NCI-H524 (cell line): ENCODE measurements at places on chromosomes 6 and 20.

GRCh38 chr6:39153766-39154397 is 38.9 kb upstream of the SAYSD1 start:
- DNase-seq: no peak

DNA sequence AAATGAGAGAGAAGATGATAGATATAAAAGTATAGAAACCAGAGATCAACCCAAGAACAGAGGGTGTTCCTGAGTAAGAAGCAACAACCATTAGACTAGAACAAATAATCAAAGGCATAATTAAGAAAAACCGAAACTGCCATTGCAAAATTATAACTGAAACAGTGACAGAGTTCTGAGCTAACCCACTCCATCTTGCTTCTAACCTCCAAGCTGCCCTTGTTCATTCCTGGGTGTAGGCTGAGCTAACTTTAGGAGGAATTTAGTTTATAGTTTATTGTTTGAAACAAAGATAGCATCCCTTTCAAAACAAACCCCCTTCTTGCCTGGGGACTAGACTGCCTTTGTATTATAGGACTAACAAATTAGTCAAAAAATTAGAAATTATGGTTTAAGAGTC is 56.1 kb upstream of the PRND start:
- no peak for DNase-seq

DNA sequence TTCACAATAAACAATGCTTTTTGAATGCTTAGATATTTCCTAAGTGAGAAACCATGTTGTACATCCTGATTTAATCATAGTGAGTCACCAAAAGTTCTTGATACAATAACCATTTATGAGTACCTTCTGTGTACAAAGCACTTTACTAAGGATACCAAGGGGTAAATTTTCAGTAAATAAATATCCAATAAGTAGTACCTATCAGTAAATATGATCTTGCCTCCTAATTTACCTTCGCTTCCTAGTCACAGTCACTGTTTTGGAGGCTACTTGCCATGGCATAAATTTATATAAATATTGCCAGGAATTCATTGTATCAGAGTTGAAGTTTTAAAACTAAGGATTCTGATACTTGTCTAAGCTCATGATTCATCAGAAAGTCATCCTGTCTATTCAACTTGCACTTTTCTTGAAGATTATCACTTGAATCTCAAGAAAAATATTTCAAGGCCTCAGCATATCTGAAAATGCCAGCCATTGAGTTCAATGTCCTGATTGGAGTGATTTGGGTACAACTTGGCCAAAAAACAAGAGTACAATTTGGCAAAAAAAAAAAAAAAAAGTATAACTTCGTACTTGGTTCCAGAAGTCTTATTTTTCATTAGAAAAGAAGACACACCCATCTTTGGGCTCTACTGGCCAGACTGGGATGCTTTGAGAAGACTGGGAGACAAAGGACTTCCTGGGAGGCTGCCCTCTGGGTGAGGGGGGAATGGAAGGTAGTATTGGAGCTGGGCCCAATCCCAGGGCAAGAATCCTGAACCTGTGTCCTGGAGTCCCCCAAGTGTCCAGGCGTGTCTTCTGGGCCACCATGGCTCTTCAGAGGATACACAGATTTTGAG is 32.8 kb downstream of the RAB22A start:
- DNase-seq: no peak

DNA sequence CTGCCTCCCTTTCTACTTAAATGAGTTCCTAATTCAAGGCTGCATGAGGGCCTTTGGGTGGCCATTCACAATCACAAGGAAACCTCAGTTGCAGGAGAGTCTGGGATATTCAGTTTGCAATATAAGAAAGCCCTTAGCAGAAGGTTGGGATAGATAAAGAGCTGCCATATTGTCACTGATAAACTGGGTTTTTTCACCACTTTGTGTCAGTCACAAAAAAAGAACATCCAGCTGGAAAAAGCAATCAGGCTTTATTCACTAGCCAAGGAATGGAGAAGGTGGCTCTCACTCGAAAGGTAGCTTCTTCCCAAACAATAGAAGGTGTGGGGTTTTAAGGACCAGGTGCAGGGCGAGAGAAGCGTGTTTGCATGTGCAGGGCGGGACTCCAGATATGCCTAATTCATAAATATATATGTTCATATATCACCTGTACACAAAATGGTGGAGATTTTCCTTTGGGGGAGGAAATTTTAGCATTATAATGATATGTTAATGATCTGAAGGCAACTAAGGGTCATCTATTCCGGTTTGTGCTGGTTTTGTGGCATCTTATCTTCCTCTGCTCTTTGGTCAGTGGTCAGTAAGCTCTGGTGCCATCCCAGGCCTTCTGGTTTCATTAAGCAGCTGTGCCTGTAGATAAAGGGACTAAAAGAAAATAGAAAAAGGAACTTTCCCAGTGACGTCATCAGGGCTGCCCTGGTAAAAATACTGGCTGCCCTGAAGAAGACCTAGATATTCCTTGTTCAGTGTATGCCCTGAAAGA is 97.1 kb upstream of the IYD start:
- no peak for DNase-seq

GRCh38 chr20:841568-842546 is 8.3 kb downstream of the FAM110A start:
- DNase-seq: no peak

DNA sequence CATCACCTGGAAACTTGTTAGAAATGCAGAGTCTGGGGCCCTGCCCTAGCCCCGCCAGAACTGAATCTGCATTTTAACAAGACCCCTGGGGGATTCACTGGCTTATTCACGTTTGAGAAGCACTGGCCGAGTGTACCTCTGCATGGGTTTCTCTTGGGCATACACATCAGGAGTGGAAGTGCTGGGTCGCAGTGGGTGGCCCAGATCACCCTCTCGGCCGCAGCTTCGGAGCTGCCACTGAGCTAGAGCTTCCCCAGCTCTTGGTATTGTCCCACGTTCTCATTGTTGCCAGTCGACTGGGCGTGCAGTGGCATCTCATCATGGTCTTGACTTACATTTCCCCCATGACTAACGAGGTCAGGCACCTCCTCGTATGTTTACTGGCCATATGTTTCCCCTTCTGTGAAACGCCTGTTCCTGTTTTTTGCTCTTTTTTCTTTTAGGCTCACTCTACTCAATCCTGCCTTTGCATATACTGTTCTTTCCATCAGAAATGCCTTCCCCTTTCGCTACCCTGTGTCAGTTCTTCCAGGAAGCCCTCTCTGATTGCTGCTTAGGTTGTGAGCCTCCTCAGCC is 3.0 kb upstream of the DLGAP4 start:
- no peak for DNase-seq
